ENCODE measurements at places on chromosomes 5 and 9. TPM values are rescaled to one million over a fixed set of nuclear protein-coding genes. Genes with fewer than 3 reads are reported as not detected.

PHF24 gene
- polyA plus RNA-seq, result not detected

FBXL7 gene
- 2.7 TPM for polyA plus RNA-seq

PCDHB8 gene
- not detected for polyA plus RNA-seq

PDCD1LG2 gene
- polyA plus RNA-seq, result 0.60 TPM

FOXI1 gene
- polyA plus RNA-seq, result 0.06 TPM

AQP3 gene
- 1.8 TPM for polyA plus RNA-seq

KCNMB1 gene
- polyA plus RNA-seq, result 6.8 TPM

ZNF618 gene
- 2.3 TPM for polyA plus RNA-seq

CLPTM1L gene
- 33.6 TPM for polyA plus RNA-seq

TRIM36 gene
- polyA plus RNA-seq, result 5.0 TPM

FRMD3 gene
- 5.9 TPM for polyA plus RNA-seq

NSUN2 gene
- 31.2 TPM for polyA plus RNA-seq

SHISAL2B gene
- polyA plus RNA-seq, result not detected

NUTM2G gene
- not detected for polyA plus RNA-seq

SPINK13 gene
- polyA plus RNA-seq, result not detected

SH3GL2 gene
- polyA plus RNA-seq, result 0.76 TPM

PLAC8L1 gene
- polyA plus RNA-seq, result not detected

QRFP gene
- polyA plus RNA-seq, result not detected

RNF183 gene
- not detected for polyA plus RNA-seq

PAPPA gene
- polyA plus RNA-seq, result 0.63 TPM

SPATA31A3 gene
- polyA plus RNA-seq, result not detected

INSL6 gene
- not detected for polyA plus RNA-seq

LMX1B gene
- polyA plus RNA-seq, result not detected

DUSP1 gene
- polyA plus RNA-seq, result 253 TPM

IL31RA gene
- polyA plus RNA-seq, result 0.09 TPM

NR2F1-AS1 gene
- 9.0 TPM for polyA plus RNA-seq

CATSPER3 gene
- 1.2 TPM for polyA plus RNA-seq

PIP5K1B gene
- 59.5 TPM for polyA plus RNA-seq

SWI5 gene
- polyA plus RNA-seq, result 24.1 TPM

WDR36 gene
- 2.4 TPM for polyA plus RNA-seq

S100Z gene
- 0.69 TPM for polyA plus RNA-seq

STPG3 gene
- polyA plus RNA-seq, result not detected

WNK2 gene
- 19.0 TPM for polyA plus RNA-seq

CNTNAP3 gene
- polyA plus RNA-seq, result 1.4 TPM

SHC3 gene
- polyA plus RNA-seq, result 1.8 TPM

PCDHA1 gene
- polyA plus RNA-seq, result not detected

FREM1 gene
- 0.96 TPM for polyA plus RNA-seq

MTREX gene
- 11.3 TPM for polyA plus RNA-seq

FYB1 gene
- polyA plus RNA-seq, result 3.6 TPM
